ENCODE measurements at places on chromosomes 5 and 9. TPM values are rescaled to one million over a fixed set of nuclear protein-coding genes. Genes with fewer than 3 reads are reported as not detected.

Gene PCDHB15
- not detected for total RNA-seq

Gene EPB41L4B
- 0.23 TPM for total RNA-seq

Gene S100Z
- total RNA-seq = 2.1 TPM

Gene ZCCHC7
- 20.1 TPM for total RNA-seq

Gene SLC25A2
- 1.1 TPM for total RNA-seq

Gene TRPM3
- not detected for total RNA-seq

Gene FCHO2
- total RNA-seq = 2.1 TPM

Gene NR2F1
- not detected for total RNA-seq

Gene IFNK
- not detected for total RNA-seq

Gene ZNF483
- total RNA-seq = 5.2 TPM

DNA sequence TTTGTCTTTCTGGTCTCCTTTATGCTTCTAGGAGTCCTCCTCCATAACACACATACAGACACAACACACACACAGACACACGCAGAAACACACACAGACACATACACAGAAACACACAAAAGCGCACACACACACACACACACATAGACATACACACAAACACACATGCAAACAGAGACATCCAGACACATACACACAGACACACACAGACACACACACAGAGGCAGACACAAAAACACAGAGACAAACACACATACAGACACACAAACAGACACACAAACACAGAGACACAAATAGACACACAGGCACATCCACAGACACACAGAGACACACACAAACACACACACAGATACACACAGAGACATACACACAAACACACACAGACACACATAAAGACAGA lies 220.2 kb downstream of the IRX2 start:
- no peak for DNase-seq

DNA sequence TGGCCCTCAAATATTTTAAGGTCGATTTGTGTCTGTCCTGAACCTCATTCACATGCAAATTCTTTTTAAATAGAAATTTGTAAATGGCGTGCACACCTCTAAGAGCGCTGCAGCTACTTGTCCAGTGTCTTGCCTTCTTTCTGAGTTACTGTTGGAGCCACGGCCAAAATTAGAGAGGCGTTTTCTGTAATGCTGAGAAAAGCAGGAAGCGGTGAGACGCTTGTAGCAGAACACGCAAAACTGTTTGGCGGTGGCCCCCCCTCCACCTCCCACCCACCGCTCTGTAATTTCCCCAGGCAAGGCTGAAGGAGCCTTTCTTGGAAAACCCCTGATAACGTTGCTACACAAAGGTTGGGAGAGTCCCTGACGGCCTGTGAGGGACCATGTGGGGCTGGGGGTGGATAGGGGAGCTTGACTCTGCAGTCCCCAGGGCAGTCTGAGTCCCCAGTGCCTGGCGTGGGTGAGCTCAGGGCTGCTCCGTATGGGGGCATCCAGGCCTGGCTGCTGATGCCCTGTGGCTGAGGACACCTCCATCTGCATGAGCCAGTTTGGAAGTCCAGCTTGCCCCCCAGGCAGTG lies 96.5 kb downstream of the GADD45G start:
- peak; percentile 85 for DNase-seq

DNA sequence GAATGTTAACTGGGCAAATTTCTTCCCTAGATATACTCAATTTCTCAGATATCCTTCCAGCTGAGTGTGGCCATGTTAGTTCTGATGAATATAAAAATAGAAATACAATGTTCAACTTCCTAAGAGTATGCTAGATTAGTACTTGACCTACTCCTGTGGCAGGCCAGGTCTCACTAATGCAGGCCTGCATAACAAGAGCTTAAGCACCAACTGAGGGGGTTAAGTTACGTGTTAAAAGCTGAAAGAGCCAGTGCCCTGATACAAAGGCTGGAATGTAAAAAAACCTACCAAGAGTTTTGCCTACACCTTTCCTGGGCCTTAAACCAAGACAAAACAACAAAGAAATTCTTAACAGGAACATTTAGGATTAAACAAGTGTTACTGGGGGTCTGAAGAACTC lies 102.8 kb downstream of the MRPS30 start:
- DNase-seq = no peak

DNA sequence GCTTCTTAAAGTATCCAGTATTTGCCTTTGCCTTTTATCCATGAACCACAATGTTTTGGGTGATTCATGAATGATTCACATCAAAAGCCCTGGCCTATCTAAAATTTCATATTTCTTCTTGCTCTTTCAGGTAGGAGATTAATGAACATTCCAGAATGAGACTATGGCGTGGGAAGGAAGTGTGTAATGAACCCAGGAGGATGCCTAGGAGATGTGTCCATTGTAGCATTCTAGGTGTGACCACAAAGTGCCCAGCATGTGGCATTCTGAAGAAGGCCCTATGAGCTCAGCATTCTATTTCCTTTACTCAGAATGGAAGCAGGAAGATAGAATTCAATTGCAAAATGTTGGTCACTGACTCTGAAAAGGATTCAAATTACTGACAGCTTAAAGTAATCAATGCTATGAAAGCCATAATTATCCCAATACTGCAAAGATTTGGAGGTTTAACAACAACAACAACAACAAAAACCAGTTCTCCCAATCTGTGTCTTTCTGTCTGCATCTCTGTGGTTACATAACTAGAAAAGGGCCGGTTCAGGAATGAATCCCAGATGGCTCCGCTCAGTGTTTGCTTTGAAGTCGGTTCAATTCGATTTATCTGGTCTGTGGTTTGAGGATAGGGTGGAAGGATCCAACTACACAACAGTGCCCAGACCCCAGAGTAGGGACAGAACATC lies 126.7 kb downstream of the FOXD1 start:
- DNase-seq = no peak

DNA sequence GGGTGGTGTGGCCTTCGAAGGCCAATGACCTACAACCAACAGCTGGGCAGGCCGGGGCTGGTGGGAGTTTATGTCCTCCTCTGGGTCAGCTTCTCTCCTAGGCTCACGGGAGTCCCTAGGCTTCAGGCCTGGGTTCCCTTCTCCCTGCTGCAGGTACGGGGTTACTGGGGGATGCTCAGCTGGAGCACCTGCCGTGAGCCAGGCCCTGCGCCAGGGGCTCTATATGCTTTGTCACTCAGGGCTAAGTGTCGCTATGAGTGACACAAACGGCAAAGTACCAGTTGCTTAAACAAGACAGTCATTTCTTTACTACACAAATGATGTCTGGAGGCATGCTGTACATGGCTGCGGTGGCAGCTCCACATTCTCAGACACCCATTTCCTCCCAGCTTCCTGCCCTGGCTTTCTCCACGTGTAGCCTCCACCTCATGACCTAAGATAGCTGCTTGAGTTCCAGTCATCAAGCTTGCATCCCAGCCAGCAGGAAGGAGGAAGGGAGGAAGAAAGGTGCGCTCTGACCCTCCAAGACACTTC lies 22.5 kb upstream of the NINJ1 start:
- DNase-seq = peak; percentile 85

- peak; percentile 62 for DNase-seq
Measured at GRCh38 chr5:134543820-134544614, 18.5 kb downstream of the JADE2 start.

- DNase-seq = no peak
Measured at GRCh38 chr5:176810081-176810597, at the start of gene UNC5A. UNC5A (plus strand) TSS chr5:176810559; CDS start chr5:176810751, 192 bp downstream.

DNA sequence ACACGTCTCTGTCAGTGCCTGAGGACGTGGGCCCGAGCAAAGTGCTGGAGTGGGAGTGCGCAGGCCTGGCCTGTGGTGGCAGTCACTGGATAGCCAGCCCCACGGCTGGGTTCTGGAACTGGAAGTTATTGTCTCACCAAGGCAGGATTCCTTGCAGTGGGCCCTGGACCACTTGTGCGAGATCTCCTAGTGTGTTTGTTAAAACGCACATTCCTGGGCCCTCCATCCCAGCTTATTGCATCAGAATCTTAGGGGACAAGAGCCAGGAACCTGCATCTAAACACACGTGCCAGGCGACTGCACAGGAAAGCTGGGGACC lies 26.9 kb downstream of the PTPA start:
- no peak for DNase-seq

DNA sequence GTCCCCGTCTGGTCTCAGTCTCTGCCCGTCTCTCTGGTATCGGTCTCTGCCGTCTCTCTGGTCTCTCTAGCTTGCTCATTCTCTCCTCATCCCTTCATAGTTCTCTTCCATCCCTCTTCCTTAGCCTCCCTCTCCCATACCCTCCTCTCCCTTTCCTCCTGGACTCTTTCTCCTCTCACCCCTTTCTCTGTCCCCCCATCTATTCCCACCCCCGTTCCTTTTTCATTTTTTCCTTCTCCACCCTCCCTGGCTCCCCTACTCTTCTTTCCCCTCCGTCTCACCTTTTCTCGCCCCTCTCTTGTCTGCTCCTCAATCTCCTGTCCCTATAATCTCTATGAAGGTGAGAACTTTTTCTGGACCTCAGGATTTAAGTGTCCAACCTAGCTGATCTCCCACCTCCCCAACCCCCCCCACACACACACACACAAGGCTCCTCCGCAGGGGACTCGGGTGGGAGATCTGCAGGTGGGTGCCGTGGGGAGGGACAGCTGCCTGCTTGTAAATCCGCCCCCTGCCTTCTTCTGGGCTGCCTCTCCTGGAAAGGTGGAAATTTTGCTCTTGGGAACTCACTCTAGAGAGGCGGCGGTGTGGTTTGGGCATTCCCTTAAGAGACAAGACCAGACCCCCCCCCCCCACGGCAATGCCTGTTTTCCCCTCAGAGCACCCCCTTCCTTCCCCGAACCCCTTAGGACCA lies 953 bp downstream of the UBE2QL1 start:
- no peak for DNase-seq

- DNase-seq = no peak
Measured at GRCh38 chr9:2966565-2967300, 122.8 kb upstream of the PUM3 start.

DNA sequence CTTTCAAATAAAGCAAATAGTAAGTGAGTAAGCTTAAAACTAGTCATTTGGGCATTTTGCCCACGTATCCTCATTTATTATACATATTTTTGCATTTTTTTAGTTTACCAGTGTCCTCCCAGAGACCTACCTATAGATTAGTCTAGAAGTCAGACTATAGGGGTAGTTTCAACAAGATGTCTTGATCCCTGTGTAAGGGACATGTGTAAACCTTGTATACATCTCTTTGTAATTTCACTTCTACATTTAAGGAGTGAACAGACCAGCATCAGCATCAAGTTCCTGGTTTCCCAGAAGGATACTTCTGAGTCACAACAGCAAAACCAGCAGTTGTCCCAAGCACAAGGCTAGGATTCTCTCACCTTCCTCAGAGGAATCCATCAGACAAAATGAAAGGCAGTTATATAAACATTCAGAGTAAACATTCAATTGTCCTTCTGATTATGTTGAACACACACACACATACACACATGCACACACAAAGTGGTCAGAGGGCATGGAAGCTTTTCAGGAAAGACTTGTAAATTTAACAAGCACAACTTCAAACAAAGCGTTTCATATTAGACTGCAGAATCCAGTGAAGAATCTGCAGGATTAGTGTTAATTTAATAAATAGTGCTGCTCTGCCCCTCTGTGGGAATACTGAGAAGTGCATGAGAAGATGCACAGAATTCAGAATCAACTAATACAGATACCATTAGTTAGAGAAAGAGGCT lies 55.4 kb downstream of the HINT1 start:
- DNase-seq = no peak

- no peak for DNase-seq
Measured at GRCh38 chr9:16871336-16872151, 1.1 kb upstream of the BNC2 start.

DNA sequence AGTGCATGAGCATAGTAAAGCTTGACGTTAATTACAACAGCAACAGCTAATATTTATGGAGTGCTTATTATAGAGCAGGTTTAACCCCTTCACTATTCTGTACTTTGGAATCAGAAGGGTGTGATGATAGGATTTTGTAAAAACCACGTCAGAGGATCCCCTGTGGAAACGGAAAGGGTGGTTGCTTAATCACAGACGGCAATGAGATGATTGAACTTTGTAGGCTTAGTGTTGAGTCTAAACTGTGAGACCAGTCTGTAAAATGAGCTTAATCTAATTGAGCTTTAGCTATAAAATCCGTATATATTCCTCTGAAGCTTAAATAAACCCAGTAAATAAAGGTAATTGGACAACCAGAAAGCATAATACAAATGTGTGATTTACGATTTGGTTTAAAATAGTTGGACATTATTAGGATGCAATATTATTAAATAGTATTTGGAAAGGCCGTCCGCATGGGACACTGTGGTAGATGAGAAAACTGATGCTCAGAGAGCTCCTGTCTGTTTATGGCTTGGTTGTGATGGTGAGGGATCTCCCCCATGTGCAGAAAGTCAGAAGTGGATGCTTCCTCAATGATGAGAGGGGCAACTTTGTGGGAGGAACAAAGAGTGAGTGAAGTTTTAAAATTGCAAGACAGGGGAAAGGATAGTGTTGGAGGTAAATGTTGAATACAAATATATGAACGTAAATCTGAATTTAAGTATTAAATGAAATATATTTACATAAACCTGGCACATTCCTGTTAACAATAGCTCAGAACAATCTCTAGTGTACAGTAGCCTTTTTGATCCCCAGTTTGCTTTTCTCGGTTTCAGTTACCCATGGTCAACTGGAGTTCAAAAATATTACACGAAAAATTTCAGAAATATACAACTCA lies 23.4 kb upstream of the SCGB3A2 start:
- DNase-seq = no peak

GRCh38 chr5:79759436-79759835 lies 69.8 kb downstream of the CMYA5 start:
- DNase-seq = no peak

- no peak for DNase-seq
Measured at GRCh38 chr9:72444435-72444834, 77.0 kb upstream of the TMC1 start.

All from activated CD8-positive, alpha-beta memory T cell treated with anti-CD3 and anti-CD28 coated beads, Interleukin-2, amount 10 ng/mL, durations not matched to agents 7 days and 5 days (primary cell).